ENCODE measurements at places on chromosomes 7 and 10.

DNA sequence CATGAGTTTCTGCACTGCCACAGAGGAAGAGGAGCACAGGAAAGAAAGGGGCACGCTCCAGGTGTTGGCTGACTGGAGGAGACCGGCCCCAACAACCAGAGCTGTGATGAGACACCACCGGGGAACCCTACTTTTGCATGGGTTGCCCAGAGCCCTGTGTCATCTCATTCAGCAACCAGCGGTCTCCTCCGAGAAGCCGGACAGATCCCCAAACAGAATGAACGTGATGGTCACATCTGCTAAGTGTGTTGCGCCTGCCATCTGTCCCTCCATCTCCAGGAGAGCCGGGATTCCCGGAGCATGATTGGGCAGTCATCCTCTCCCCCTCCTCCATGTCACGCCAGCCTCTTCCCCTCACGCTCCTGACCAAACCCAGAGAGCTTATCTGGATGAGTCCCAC is 22.9 kb downstream of the PARP12 start:
- DNase-seq: no peak

DNA sequence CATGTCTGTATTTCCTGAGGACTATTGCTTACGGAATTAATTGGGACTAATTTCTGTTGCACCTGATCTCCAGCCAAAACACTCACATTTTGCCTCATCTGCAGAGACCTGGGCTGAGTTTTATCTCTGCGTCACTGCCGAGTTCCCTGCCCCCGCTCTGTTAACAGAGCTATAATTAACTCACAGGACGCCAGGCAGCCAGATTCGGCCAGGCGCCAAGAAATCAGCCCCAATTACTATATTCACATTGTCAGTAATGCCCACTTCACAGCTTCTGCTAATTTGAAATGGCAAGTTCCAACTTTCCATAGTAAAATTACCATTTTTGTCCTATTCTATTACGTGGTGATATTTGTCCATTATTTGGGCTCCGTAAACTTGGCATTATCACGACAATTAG is 130.5 kb downstream of the CUX1 start:
- no peak for DNase-seq

DNA sequence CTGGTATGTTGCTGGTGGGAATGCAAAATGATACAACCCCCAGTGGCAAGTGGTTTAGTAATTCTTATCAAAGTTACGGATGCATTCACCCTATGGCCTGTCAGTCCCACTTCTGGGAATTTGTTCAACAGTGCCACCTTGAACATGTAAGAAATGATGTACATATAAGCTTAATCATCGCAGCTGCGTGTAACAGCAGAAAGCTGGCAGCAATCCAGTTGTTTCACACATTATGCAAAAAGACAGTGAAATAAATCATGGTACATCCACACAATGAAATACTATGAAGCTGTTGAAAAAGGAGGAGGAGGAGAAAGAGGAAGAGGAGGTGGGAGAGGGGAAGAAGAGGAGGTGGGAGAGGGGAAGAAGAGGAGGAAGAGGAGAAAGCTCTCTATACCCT is 76.2 kb upstream of the MYL10 start:
- no peak for DNase-seq

- DNase-seq: no peak
Measured at GRCh38 chr7:8378349-8379019, 54.9 kb upstream of the NXPH1 start.

DNA sequence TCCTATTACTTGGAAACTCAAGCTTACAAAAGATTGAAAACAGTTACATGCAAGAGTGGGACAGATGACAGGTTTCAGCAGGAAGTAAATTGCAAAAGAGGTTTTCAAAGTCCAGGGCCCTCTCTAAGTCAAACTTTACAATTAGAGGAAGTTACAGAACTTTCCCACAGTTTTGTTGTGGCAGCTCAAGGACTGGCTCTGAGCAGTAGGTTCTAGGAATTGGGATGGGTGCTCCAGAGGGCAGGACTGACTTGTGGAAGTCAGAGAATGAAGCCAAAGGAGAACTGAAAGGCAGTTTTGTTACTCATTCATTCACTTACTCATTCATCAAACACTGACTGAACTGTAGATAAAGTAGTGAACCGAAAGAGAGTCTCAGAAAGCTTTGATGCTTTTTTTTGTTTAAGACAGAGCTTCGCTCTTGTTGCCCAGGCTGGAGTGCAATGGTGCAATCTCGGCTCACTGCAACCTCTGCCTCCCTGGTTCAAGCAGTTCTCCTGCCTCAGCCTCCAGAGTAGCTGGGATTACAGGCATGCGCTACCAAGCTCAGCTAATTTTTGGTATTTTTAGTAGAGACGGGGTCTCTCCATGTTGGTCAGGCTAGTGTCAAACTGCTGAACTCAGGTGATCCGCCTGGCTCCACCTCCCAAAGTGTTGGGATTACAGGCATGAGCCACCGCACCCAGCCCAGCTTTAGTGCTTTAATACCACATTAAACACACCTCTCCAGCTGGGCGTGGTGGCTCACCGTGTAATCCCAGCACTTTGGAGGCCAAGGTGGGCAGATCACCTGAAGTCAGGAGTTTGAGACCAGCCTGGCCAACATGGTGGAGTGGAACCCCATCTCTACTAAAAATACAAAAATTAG is 66.8 kb upstream of the CCNJ start:
- DNase-seq: no peak

GRCh38 chr7:24783698-24784097 is 26.4 kb upstream of the GSDME start:
- DNase-seq: no peak

DNA sequence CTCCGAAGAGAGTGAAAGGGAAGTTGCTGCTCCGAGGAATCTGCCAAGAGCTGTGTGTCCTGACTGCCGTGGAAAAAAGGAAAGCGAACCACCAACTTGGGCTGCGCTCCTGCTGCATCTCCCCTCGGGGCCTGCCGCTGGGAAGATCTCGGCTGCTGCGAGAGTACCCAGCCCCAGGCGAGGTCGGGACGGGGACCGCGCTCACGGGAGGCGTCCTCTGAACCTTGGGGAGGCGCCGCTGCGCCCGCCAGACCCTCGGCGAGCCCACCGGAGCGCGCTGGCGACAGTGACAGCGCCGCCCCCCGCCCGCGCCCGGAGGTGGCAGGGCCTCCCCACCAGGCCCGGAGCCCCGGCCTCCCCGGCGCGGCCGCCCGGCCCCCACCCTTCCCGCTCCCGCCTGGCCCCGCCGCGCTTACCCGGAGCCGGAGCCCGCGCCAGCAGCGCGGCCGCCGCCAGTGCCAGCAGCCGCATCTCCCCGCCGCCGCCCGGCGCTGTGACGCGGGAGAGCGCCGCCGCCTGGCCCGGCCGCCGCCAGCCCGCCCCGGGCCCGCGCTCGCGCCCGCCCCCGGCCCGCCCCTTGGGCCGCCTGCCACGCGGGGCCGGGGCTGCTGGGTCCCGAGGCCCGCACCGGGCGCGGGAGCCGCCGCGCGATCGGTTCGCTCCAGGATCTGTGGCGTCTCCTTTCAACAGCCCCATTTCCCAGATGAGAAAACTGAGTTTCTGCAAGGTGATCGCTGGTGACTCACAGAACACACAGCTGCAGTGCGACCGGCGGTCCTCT is at the start of gene VSTM4:
VSTM4 (minus strand) TSS at position 508 of the 781 bp plus-strand sequence; CDS start at position 471, 37 bp downstream.
- DNase-seq: no peak

GRCh38 chr10:42428534-42428933 is 209.8 kb downstream of the ZNF33B start:
- DNase-seq: no peak

DNA sequence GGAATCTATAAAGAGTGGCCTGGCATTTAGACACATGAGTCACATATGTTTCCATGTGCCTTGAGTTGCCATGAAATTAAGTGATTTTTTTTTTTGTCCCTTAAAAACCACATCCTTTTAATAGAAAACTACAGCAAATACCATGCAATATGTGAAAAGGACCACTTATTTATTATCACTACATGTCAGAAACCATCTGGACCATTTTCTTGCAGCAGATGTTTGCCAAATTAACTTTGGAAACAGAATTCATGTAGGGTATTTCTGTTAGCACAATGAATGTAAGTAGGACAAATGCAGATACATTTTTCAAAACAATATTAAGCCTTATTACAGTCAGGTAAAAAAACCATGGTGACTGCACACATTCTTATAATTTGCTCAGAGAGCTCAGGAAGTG is 230.6 kb downstream of the REEP3 start:
- no peak for DNase-seq

DNA sequence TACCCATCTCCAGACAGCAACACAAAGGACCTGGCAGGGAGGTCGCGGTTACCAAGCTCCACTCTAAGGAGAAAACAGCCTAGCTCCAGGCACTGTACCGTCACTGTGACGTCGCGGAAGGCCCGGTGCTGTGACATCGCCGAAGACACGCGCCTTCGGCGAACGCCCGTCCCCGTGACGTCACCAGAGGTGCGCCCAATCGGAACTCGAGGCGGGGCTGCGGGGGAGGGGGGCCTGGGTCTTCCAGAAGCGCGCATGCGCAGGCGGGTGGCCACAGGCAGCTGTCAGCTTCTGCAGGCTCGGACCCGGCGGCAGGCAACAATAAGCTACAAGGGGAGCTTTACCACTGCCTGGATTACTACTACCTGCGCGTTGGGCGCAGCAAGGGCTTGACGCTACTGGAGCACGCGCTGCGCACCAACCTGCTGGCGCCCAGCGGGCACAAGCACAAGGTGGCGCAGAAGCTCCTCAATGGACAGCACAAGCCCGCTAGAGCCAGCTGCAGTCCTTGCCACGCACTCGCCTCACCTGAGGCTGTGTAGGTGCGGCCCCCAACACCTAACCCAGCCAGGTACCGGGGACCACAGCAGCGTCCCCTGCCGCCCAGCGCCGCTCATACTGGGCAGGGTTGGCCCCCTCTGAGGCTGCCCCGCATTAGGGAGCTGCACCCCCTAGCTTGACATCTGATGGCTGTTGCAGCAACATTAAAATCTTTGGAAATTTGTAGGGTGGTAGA is 208.4 kb downstream of the TPST1 start:
- peak; percentile 57 for DNase-seq

DNA sequence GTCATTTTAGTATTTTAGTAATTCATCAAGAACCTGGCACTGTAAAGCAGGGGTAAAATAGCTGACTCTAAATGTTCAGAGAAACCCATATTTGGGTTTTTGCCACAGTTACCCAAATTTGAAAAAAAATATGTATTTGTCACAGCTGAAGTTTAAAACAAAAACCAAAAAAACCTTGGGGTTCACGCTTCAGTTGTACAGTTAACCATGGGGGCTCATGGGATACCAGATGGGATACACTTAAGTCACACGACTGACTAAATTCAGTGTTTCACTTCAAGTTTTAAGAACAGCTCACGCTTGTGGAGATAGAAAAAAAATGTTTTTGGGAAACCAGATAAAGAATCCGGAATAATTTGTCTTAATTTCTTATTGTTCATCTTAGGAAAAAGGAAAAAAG is 2.1 kb downstream of the ARL3 start:
- DNase-seq: no peak

DNA sequence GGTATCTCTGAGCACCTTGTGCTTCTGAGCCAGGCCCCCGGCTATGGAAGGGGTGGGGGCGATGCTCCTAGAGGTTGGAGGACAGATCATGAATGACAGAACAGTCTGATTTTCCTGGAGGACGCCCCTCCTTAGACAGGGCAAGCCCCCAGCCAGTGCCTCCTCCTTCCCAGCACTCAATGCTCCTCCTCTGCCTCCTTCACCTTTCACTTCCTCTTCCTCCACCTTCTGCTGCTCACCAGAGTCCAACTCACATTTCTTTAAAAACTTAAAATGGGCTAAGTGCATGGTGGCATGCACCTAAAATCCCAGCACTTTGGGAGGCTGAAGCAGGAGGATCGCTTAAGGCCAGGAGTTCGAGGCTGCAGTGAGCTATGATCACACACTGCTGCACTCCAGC is 71.1 kb upstream of the CUX1 start:
- no peak for DNase-seq

DNA sequence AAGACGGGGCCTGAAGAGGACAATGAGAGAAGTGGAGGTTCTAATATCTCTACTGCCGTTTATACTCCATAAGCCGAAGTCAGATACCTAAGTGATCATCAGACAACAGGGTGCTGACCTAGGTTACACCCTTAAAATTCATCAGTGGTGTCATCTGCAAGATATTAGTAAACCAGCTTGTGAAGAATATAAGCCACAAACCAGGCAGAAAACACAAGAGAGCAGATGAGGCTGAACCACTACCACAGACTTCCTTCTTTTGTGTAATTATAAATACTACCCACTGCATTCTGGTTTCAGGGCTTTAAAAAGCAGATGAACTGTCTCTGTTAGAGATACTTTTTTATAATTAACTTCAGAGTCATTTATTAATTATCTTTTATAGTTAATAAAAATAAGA is 69.0 kb upstream of the LRRC17 start:
- no peak for DNase-seq

DNA sequence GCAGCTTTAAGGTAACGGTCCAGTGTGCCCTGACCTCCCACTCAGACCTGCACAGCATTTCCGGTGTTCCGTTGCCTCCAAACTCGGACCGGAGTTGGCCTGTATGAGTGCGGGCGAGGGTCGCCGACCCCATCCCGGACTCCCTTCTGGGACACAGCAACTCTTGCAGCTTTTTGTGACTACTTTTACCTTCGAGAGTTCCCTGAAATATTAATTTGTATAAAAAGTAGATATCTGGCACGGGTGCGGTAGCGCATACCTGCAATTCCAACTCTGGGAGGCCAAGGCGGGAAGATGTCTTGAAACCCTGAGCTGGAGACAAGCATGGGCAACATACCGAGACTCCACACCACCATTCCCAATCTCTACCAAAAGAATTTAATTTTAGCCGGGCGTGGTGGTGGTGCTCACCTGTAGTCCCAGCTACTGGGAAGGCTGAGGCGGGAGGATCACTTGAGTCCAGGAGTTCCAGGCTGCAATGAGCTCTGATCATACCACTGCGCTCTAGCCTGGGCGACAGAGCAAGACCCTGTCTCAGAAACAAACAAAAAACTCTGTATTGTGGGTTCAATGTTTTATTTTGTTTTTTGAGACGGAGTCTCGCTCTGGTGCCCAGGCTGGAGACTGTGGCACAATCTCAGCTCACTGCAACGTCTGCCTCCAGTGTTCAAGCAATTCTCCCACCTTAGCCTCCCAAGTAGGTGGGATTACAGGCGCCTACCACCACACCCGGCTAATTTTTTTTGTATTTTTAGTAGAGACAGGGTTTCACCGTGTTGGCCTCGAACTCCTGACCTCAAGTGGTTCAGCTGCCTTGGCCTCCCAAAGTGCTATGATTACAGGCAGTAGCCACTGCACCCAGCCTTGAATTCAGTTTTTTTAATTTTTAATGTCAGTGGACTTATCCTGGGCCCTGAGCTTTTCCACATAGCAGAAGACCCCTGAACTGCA is 1.1 kb upstream of the PPP1R35 start:
- no peak for DNase-seq

- no peak for DNase-seq
Measured at GRCh38 chr10:77417359-77417758, 220.2 kb downstream of the KCNMA1 start.

DNA sequence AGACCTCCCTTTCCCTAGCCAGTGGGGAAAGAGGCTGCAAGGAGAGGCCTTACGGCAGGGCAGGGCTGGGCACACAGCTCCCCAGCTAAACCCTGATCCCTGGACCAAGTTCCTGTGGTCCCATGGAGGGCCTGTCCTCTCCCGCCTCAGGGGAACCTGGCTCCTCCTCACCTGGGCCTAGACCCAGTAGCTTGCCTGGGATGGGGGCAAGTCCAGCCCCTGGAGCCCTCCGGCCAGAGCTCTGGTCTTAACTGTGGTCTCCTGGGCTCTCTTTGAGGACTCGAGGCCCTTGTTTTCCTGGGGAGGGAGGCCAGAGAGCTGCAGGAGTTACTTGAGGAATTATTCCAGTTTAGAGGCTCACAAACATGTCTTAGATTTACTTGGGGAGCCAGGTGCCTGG is 1.5 kb downstream of the ZP3 start:
- no peak for DNase-seq

GRCh38 chr7:34825221-34825620 is 167.2 kb downstream of the NPSR1 start:
- no peak for DNase-seq
